Stromal cell of bone marrow (primary cell): ENCODE measurements at places on chromosomes 11 and 22.

DNA sequence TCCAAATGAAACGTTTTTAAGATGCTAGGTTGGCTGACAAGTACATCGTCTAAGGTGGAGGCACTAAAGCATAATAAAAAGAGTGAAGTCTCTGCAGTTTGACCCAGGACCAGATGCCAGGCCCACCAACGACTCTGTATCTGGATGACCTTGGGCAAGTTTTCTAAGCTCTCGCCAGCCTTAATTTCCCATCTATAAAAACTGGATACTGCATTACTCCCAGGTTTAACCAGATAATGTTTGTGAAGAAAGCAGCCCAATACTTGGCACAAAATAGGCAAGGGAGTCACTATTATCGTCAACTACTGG, 49.0 kb downstream of the FAM83F start:
- no peak for DNase-seq

- DNase-seq: no peak
Measured at GRCh38 chr22:23363683-23364082, 183.4 kb downstream of the BCR start.

GRCh38 chr11:103944251-103944940, 92.0 kb upstream of the DDI1 start:
- DNase-seq: no peak

- no peak for DNase-seq
Measured at GRCh38 chr11:14934641-14935351, 37.4 kb downstream of the CALCA start.

- DNase-seq: no peak
Measured at GRCh38 chr11:15095736-15096228, 18.9 kb upstream of the INSC start.

DNA sequence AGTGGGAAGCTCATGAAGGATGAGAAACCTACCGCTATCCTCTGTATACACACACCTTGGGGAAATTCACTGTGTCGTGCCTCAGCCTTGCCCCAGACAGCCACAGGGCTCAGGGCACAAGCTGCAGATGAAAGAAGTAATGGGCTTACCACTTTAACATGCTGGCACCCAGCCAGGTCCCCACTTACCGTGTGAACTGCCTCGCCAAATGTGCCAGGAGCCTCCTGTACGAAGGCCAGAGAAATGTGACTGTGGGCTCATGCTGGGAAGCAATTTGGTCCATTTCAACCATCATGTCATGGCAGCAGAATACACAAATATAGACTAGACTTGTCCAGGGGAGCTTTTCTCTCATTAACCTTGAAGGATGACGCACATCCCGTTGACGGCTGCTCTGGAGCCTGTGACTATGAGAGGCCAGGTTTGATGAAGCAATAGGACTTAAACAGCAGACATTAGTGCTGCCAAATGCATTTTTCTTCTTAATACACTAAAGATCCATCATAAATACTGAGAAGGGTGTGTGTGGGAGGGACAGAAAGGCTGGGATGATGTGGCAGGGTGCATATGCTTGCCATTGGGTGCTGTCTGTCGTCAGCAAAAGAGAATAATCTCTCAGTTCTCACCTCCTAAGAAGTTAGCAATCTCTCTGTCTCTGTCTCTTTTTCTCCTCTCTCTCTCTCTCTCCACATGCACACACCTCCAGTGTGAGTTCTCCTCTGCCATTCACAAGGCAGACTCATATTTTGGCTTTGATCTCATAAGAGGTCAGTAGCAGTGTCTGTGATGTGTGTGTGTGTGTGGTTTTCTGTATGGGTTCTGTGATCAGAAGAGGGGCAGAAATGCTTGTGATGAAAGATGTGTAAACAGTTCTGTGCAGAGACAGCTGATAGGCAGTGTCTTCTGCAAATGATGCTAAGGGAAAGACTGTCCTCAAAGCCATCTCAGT, 142.4 kb downstream of the KIRREL3 start:
- no peak for DNase-seq

- no peak for DNase-seq
Measured at GRCh38 chr22:32864596-32864995, 63.1 kb downstream of the TIMP3 start.

GRCh38 chr11:72671152-72672099, 2.8 kb downstream of the PDE2A start:
- DNase-seq: no peak

DNA sequence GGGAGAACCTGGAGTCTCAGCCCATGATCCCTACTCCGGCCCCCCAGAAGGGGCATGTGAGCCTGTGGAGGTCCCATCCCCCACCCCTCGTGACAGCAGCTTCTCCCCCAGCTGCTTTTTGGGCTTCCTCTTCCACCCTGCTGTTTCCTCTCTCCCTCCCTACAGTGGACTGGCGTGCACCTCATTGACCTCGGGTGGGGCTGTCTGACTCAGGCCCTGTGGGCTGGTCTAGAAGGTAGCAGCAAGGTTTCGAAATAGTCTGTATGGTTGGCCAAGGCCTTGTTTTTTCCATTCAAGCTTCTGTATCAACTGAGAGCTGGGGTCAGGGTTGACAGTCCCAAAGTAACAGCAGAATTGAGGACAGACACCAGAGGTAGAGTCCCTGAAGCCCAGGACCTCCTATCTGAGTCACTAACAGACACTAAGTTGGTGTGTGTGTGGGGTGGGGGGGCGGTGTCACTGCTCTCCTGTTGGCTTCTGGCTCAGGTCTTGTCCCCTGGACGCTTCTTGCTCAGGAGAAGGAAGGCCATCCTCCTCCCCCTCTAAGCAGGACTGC, 7.7 kb downstream of the SLC37A2 start:
- peak; percentile 49 for DNase-seq

DNA sequence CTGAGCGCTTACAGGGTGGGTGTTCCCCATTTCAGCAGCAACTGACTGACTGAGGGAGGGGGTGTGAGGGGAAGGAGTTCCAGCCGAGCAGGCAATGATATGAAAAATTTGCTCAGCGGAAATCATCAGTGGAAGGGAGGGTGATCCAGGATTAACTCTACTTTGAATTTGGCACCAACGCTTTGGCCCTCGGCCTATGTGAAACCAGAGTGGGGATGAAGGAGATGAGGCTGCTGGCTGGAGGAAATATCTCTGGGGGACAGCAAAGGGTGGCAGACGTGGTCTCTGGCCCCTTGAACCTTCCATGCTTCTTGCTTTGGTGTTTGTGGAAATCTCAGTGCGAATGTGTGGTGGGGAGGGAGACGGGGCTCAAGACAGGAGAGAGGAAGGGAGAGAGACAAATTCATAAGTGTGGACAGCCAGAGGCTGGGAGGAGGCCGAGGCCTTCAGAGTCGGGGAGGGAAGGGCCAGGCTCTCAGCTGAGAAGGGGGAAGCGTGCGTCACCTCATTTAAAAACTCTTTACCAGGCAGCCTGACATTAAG, 83.6 kb downstream of the FDX1 start:
- no peak for DNase-seq

DNA sequence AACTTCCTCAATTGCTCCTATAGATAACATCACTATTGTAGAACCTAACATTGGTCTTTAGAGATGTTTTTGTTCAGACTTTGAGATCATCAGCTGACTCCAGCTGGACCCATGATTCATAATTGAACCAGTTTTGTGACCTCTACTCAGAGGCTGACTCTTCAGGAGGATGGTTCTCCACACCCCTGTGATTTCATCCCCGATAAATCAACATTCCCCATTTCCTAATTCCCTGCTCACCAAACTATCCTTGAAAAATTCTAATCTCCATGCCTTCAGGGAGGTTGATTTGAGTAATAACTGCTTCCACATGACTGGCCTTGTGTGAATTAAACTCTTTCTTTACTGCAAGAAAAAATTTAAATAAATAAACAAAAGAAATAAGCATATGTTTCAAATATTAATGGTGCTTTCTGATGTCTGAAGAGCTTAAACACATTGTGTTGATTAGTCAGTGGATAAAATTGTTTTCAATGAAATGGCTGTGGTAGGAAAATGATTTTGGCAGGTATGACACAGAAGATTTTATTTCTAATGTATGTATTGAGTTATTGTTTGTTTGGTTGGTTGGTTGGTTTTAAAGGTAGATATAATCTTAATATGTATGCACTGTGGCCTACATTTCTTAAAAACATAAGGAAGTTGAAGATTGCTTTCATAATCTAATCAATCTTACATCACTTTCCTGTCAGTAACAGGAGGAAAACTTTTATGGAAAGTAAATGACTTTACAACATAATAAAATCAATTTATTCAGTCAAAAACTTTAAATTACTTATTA, 427.9 kb upstream of the CCDC179 start:
- DNase-seq: peak; percentile 76

DNA sequence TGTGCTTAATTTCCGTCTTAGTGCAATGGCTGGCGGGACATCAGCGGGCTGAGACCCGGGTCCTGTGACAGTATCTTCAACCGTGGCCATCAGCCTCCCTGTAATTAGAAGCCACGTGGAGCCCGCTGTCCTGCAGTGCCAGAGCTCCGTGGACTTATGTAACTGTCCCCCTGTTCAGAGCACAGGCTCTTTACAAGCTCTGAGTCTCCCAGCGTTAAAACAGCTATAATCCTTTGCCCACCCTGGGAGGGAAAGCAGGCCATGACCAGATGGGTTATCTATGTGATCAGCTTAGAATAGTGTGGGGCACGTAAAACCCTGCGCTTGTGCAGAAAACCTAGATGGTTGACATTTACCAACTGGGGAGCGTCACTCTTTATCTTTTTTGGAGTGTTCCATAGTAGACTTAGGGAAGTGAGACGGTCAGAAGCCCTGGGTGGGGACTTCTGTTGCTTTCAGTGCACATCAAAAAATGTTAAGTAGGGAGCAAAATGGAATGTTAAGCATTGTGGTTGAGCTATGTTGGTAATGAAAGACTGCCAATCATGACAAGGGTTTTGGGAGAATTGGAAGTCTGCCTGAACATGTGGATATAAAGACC, 103.5 kb upstream of the CADM1 start:
- DNase-seq: no peak

DNA sequence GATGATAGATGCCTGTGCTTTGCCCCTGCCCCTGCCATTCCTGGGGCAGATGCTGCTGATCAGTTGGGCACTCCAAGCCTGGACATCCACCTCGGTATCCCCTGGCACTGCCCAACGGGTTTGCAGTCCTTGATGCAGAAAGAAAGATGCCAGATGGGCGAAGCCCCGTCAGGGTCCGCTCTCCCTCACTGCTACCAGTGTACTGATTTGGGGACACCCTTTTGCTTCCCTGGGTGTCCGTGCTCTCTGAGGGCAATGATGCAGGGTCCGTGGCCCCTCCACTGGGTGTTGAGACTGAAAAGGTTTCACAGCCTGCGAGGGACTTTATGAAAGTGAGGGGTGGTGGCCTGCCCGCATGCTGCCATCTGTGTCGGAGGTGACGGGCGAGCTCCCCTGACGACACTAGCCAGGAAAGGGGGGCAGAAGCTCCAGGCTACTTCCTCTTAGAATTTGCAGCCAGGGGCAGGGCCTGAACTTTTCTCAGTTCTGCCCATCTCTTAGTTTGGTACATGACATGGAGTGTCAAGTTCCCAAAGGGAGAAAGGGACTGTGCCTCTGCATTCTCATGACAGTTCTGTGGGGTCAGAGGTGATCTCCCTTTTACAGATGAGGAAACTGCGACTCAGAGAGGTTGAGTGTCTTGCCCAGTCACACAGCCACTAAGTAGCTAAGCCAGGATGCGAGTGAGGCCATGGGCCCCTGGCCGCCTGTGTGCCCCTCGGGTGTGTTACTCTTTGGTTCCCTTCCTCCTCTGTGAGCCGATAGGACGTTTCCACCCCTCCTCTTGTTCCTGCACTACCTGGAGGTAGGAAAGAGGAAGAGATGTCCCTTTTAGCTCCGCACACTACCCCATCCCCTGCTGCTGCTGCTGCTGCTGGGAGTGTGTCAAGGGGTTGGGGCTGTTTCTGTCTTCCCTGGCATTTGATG, 96.6 kb downstream of the BCR start:
- no peak for DNase-seq

DNA sequence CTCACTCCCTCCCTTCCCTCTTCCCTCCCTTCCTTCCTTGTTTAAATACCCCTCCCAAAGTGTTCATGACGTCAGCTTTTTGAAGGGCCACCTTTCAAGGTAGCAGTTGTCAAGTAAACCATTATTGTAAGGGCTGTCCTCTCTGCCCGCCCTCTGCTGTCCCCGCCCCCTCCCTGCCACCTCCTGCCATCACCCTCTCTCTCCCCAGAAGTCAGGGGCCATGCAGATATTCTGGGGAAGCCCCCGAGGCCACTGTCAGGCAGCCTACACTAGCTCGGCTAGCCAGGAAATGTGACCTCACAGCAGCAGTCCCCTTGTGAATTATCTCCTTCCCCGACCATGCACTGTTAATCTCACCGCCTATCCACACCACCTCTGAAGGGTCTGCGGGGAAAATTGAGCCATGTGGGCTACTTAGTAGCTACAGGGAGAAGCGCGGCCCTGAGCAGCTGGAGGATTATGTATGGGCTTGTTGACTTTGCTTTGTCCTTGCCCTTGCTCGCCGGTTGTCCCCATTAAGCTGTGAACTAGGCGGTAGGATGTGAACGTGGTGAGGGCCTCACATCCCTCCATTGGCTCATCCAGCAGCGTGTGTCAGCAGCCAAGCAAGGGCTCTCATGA, 42.1 kb upstream of the ATXN10 start:
- DNase-seq: no peak

GRCh38 chr11:15113381-15113780, 1.3 kb upstream of the INSC start:
- no peak for DNase-seq

DNA sequence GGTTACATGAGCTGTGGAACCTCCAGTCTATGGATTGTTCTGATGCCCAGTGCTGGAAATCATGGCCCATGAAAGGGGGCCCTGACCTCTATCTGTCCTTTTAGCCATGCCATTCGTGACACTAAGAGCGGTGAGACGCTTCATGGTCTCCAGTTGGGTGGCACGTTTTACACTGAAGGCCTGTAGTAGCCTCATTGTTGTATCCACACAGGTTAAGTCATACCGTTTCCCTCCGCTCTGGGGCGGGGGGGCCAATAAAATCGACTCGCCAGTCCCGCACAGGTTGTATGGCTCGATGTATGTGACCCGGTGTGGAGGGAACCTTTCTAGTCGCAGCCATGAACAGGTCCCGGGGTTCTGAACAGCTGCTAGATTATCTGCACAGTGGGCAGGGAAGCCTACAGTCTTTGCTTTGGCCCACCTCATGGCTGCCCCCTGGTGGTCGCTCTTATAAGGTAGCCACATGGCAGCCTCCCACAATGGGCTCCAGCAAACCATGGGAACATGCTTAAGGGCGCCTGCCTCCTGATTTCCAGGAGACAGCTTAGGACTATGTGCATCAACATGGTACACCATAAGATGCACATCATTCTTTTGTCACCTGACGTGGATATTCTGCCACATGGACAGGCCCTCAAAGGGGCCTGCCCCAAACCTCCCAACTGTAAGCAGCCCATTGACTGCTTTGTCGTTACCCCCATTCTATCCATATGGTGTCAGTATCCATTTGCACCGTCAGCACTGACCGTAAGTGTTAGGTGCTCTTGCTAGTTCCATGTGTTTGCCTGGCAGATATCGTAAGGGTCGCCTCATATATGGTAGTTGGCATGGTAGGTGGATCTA, 19.7 kb upstream of the APOL3 start:
- peak; percentile 43 for DNase-seq

DNA sequence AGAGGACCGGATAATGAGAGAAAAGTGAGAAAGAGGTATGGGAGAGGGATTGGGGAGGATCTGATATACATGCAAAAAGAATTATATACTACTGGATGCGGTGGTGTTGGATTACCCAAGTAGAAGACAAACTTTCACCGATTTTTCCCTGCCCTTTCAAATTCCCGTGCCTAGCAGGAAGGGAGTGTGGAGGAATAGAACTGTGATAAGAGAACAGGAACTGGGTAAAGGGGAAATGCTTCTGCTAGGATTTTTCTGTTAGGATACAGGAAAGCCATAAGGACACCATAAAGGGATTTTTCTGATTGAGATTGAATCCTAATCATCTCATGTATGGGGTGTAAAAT, 480 bp upstream of the MTMR2 start:
- DNase-seq: no peak

GRCh38 chr22:47012589-47013370, 250.3 kb downstream of the TBC1D22A start:
- DNase-seq: no peak
